ENCODE measurements at places on chromosomes 6 and 20.

DNA sequence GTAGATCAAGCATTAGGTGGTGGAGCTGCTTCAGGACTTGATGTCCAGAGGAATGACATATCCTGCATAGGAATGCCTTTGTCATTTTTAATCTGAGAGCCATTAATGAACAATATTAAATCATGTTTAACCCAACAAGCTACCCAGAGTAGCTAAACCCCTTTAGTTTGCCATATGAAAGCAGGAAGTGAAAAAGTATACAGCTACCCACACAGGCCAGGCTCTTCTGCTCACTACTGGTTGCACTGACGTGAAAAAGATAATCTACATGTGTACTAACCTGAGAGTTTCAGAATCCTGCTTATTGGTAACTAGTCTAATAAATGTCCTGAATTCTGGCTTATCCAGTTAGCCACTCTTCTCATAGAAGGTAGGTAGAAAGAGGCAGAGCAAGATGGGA lies 19.9 kb downstream of the GLYATL3 start:
- no peak for DNase-seq

GRCh38 chr6:32886681-32887383 lies 32.8 kb downstream of the PSMB9 start:
- DNase-seq: no peak

DNA sequence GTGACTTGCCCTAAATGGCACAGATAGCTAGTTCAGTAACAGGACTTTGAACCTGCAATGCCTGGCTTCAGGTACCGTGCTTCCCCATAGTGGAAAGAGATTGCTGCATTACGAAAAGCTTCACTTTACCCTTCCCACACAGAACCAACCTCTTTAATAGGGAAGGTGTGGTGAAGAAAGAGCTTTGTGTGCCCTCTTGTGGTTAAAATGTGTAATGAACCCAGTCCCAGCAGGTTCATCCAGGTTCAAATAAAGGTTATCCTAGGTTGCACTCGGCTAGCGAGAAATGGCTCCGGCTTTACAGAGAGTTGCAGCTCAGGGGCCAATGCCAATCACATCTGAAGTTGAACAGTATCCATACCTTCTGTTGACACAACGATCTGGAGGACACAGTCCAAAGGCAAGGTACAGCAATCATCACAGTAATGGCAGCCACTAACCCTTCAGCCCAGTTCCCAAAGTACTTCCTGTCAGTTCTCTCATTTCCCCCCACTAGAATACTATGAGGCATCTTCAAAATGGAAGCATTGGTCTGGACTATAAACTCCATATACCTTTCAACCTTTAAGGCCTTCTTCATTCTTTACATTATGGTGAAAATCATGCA lies 3.0 kb downstream of the DEFB115 start:
- no peak for DNase-seq

DNA sequence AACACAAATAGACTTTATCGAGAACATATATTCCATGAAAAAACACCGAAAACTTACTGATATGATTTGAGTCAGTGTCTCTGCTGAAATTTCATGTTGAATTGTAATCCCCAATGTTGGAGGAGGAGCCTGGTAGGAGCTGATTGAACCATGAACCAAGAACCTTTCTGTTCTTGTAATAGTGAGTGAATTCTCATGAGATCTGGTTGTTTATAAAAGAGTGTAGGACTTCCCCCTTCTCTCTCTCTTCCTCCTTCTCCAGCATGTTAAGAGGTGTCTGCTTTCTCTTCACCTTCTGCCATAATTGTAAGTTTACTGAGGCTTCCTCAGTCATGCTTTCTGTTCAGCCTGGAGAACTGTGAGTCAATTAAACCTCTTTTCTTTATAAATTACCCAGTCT lies 1289.3 kb upstream of the CITED2 start:
- DNase-seq: no peak

GRCh38 chr20:32675223-32675975 lies 1.7 kb upstream of the C20orf203 start:
- no peak for DNase-seq

GRCh38 chr6:143559051-143559660 lies 47.6 kb upstream of the FUCA2 start:
- no peak for DNase-seq

GRCh38 chr6:135658481-135658880 lies 160.9 kb upstream of the AHI1 start:
- DNase-seq: no peak

GRCh38 chr20:11445891-11446290 lies 471.8 kb upstream of the BTBD3 start:
- DNase-seq: no peak

DNA sequence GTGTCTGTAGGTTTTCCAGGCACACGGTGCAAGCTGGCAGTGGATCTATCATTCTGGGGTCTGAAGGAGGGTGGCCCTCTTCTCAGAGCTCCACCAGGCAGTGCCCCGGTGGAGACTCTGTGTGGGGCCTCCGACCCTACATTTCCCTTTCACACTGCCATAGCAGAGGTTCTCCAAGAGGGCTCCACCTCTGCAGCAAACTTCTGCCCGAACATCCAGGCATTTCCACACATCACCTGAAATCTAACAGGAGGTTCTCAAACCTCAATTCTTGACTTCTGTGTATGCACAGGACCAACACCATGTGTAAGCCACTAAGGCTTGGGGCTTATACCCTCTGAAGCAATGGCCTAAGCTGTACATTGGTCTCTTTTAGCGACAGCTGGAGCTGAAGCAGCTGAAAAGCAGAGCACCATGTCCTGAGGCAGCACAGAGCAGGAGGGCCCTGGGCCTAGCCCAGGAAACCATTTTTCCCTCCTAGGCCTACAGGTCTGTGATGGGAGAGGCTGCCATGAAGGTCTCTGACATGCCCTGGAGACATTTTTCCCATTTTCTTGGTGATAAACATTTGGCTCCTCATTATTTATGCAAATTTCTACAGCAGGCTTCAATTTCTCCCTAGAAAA lies 253.3 kb downstream of the ERMARD start:
- no peak for DNase-seq

GRCh38 chr6:87922947-87923330 lies 124.7 kb upstream of the SPACA1 start:
- peak; percentile 38 for DNase-seq

- DNase-seq: no peak
Measured at GRCh38 chr6:144219056-144219685, 66.0 kb upstream of the UTRN start.

- no peak for DNase-seq
Measured at GRCh38 chr6:84455511-84456029, 228.1 kb upstream of the CEP162 start.

GRCh38 chr20:34615477-34615876 lies 57.0 kb downstream of the MAP1LC3A start:
- DNase-seq: no peak

DNA sequence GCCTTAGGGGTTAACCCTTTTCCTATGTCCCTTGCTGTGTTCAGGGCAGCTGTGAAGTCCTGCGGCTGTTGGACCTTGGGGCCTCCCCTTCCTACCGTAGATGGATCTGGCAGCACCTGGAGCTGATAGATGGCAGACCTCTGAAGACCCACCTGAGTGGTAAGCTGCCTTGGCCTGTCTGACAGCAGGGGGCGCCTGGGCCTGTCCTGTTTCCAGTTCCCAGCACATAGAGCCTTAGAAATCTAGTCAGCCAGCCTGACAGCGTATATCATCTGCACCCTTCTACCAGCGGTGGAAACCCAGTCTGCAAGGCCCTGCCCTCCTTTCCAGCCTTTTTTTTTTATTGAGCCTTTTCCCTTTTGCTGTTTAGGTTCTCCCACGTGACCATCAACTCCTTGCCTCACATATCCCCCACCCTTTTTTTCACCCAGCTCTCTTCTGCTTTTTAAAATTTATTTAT lies 26.6 kb downstream of the CNBD2 start:
- peak; percentile 55 for DNase-seq

- no peak for DNase-seq
Measured at GRCh38 chr6:148751793-148752170, 5.0 kb downstream of the UST start.

DNA sequence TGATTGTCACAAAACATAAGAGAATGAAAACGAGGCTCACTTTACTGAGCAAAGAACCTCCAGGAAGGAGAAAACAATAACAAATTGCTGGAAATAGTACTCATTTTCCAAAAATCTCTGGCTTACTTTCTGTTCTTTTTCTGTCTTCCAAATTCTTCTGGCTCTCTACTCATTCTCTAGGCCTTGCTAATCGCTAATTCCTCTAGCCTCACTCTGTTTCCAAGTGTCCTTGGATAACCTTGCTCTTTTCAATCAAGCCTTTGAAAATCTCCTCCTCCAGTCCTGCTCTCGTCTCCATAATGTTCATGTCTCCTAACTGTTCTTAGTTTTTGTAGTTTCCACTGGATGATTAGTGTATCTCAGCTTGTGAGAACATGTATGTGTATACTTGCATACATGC lies 96.2 kb upstream of the MAP7 start:
- no peak for DNase-seq

- DNase-seq: no peak
Measured at GRCh38 chr6:137311940-137312339, 92.8 kb upstream of the IFNGR1 start.

GRCh38 chr20:40238511-40238910 lies 450.5 kb downstream of the MAFB start:
- DNase-seq: no peak

DNA sequence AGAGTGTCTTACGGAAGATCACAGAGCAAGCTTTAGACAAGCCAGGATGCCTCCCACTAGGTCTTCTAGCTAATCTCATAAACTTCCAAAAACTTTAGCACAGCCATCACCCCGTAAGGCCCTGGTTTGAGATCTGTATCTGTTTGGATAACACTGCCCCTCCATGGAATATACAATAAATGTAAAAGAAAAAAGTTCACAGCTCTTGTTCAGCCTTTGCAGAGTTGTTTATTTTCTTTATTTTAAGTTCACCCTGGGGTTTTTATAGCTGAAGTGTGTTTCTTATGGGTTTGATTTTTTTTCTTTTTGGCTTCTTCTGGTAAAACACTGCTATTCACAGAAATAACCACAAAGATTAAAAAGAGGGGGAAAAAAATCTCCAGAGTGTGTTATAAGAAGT lies 125.6 kb downstream of the EYA2 start:
- no peak for DNase-seq

DNA sequence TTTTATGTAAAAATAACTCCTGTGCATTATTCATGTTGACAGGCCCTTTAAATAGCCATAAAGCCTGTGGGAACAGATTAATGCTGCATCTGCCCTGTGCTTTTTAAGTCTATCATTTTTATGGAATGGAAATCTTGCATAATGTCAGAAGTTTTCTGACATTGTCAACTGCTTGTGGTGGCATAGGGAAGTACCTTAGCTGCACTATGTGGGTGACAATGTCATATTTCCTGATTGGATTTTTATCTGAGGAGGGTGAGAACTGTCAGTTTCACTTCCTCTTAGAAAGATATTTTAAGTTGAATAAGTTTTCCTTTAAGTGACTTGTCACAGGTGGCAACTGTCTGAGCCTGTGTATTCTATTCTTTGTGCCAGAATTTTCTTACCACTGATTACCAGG lies 267.9 kb downstream of the PLCB1 start:
- DNase-seq: no peak

DNA sequence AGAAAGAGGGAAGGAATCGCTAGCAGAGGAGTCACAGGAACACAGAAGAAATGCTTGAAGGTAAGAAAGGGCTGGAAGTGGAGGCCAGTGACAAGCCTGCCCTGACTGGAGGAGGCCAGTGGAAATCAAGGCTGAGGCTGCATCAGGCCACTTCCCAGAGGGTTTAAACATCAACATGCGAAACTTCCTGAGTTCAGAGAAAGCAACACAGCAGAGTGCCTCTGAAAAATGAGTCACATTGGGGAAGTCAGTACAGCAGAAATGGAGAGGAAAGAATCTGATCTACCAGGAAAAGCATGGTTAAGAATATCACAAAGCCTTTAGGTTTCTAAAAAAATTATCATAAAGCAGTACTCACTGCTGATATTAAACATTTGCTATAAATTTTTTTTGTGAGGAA lies 23.3 kb downstream of the NAPB start:
- DNase-seq: no peak

DNA sequence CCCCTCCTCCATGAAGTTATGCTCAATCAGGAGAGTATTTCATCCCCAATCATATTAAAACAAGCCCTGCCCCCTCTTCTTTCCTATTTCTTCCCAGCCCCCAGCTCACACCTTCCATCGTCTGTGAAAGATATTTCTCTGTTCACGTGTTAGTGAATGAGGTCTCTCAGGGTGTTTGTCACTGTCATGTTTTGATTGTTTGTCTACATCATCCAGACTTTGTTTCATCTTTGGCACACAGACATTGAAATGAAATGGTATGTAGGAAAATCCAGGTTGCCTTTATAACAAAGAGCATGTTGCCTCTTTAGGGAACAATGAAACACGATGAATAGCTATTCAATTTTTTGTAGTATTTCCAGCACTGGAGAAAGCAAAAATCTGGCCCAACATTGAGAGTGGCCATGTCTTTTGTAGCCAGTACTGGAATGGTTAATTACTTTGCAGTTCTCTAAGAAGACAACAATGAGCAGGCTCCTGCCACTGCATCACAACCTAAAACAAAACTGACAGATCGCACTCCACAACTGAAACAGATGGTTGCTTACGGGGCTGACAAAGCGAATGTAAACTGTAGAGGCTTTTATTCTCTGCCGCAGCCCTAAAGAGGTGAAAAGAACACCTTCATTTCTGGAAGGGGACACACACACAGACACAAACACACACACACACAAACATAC lies 543.6 kb upstream of the CITED2 start:
- DNase-seq: no peak

GRCh38 chr6:168794491-168794890 lies 353.5 kb downstream of the SMOC2 start:
- no peak for DNase-seq

- DNase-seq: peak; percentile 93
Measured at GRCh38 chr6:44246663-44247337, at the start of gene HSP90AB1. HSP90AB1 (plus strand) TSS chr6:44247101; CDS start chr6:44248630, 1,529 bp downstream.

DNA sequence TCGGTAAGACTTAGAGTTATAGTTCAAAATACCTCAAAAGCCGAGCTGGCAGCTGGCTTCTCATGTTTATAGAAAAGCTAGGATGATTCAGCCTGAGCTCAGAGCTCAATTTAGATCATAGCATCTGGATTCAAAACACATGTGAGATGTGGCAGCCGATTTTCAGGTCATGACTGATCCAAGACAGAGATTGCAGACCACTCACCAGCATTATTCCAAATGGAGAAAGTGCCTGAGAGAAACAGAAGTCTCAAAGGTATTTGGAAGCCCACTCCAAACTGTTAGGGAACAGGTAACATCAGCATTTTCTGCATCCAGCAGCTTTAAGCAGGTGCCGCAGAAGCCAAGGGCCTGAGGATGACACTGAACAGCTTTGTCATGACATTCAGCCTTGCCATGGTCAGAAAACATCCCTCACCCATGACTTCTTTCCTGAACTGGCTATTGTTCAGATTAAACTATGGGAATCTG lies 102.2 kb downstream of the BACH2 start:
- DNase-seq: no peak

GRCh38 chr20:23142162-23143050 lies 56.3 kb upstream of the CD93 start:
- no peak for DNase-seq

GRCh38 chr20:34102342-34102741 lies 9.7 kb downstream of the EIF2S2 start:
- DNase-seq: no peak

GRCh38 chr6:13044896-13045295 lies 283.4 kb downstream of the TBC1D7 start:
- no peak for DNase-seq

Measured in NK-92 treated with Interleukin-12 subunit alpha and Interleukin-12 subunit beta, amount 100 ng/mL, for 24 hours (cell line).